ENCODE measurements at places on chromosomes 11 and 22. TPM values are rescaled to one million over a fixed set of nuclear protein-coding genes. Genes with fewer than 3 reads are reported as not detected.

- no peak for DNase-seq
These were observed 94.8 kb downstream of the EXT2 start for GRCh38 chr11:44189986-44190882.

GRCh38 chr11:3122775-3123201 is 42.3 kb downstream of the OSBPL5 start:
- DNase-seq: peak; percentile 62

- DNase-seq: no peak
These were observed 137.1 kb downstream of the ADAMTS15 start for GRCh38 chr11:130585545-130585944.

GRCh38 chr11:121347813-121348212 is 55.2 kb downstream of the SC5D start:
- DNase-seq: no peak

DNA sequence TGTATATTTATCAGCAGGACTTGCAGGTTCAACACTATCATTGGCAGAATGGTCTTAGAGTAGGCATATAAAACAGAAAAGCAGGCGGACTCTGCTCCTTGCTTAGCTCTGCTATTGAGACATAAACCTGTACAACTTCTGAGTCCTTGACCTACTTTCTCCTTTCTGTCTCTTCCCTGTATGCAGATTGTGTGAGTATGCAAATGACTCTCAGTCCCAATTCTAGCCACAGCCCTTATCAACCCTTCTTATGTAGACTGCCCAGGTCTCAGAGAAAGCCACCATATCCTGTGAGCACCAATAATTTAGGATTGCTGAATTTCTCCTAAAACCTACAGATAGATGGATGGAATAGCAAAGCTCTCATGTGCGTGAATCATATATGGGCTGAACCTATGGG is 367.6 kb upstream of the DDI1 start:
- DNase-seq: no peak

DNA sequence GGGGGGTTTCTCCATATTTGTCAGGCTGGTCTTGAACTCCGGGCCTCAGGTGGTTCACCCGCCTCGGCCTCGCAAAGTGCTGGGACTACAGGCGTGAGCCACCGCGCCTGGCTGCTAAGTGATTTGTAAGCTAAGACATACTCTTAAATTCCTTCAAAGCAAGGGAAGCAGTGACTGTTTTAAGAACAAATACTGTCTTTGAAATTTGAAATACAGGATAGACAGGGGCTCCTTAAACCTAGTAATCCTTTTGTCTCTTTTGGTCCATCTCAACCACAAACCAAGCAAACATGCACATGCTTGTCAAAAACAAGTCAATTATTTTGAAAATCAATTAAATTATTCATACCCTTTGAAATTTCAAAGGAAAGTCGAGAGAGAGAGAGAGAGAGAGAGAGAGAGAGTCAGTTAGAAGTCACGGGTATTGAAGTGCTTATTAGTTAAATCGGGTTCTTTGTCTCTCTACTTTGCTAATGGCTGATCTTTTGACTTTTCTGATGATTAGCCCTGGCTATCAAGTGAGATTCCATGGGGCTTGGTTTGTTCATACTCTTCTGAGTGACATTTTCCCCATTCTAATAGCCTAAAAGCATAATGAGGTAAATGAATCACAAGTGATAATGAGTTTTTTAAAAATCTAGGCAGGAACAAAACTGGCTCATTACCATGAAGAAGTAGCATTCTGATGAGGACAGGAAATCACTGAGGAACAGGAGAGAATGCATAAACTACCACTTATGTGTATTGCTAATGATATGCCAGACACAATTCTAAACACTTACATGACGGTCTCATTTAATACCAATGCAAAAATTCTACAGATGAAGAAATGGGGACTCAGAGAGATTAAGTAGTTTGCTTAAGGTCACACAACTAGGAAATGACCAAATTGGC is 48.0 kb downstream of the MCHR1 start:
- DNase-seq: no peak

GRCh38 chr11:117841551-117842031 is 17.0 kb upstream of the FXYD2 start:
- no peak for DNase-seq

TUBA8 gene
- 1.7 TPM for total RNA-seq

Measured in upper lobe of right lung (tissue), 1 donor.